Stimulated activated CD8-positive, alpha-beta memory T cell treated with anti-CD3 and anti-CD28 coated beads, Interleukin-7, amount 100 ng/mL, for 4 hours (primary cell): ENCODE measurements at places on chromosomes 5 and 9.

GRCh38 chr9:69500896-69501295 is 171.3 kb downstream of the APBA1 start:
- no peak for DNase-seq

DNA sequence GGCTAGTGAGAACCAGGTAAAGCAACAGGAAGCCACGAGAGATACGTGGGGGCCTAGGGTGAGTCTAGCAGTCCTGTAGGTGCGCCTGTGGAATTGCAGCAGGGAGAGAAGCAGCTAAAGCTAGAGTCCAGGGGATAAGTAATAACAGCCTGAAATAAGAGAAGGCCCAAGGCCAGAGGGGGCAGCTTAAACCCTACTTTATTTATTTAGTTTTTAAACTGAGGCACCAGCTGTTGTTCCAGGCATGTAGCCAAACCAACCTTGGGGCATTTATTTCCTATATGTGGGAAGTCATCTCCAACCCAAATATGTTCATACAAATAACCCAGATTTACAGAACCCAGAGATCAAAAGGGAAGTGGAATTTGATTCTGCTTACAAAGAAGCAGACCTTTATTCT is 93.5 kb downstream of the GLDC start:
- DNase-seq: no peak

DNA sequence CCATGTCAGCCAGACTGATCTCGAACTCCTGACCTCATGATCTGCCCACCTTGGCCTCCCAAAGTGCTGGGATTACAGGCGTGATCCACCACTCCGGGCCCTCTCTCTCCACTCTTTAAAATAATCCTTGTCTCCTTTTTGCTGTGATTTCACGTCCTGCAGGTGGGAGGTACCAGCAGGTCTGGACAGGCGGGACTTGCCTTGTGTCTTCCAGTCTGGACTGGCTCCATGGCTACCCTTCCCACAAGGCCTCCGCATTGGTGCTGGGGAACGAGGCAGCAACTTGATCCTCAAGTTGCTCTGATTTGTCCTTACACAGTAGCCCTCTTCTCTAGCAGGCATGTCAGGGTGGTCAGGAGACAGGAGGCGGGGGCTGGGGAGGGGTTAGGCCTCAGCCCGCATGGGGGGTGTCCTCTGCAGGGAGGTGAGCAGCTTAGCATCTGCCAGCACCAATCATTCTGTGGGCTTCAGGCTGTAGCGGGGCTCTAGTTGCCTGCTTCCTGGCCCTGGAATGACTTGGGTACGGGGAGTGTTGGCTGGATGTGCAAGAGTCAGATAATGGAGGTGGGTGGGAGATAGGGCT is 54.3 kb downstream of the TENT4A start:
- DNase-seq: no peak

DNA sequence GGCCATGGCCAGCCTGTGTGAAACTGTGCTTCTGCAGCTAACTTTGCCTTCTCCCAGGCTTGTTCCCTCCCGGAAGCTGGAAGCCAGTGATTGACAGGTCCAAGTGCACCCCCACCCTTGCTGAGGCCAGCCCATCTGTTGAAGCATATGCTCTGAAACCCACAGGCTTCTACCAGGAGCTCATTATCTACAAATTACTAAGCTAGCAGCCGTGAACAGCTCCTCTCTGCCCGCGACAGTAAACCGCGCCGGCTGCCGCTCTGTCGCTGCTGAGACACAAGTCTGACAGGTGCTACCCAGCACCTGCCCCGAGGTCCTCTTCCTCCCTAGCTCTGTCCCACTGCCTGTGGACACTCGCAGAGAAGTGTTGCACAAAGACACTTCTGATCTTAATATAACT is 490.9 kb downstream of the GADD45G start:
- no peak for DNase-seq

GRCh38 chr9:108609897-108610253 is 245.9 kb downstream of the ACTL7B start:
- DNase-seq: no peak

GRCh38 chr5:161614342-161614741 is 67.8 kb upstream of the GABRB2 start:
- no peak for DNase-seq

GRCh38 chr5:73150876-73151275 is 22.1 kb upstream of the TMEM174 start:
- DNase-seq: no peak

- DNase-seq: peak; percentile 45
Measured at GRCh38 chr9:92138157-92138959, 23.1 kb upstream of the SPTLC1 start.

- no peak for DNase-seq
Measured at GRCh38 chr9:130662099-130662969, 2.1 kb upstream of the PRDM12 start.

DNA sequence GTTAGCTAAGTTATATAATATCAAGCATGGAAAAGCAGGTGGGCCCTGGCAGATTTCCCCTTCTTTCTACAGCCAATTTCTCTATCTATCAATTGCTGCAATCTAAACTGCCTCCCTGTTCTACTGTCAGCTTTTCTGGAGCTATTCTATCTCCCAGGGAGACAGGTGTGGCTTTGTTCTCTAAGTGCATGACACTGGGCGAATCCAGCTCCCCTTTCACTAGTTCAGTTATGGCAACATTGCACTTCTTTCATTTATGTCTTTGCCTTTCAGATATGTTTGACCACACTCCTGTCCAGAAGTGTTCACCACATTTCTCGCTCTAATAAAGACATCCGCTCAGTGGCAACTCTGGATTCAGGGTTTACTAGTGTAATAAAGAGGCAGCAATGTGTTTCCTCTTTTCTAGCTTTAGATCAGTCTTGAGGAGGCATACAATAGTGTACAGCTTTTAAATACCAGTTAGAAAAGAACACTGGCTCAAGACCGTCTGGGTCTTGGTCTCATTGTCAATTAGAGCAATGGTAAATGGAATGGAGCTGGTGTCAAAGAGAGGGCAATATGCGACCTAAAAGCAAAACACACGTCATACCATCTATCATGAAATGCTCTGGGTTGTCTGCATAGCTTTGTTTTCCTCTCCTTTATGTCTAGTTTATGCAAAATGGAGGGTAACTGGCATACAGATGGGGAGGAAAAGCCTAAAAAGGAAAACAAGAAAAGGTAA is 197.0 kb downstream of the SLF1 start:
- DNase-seq: no peak

GRCh38 chr9:109316207-109316640 is 4.6 kb downstream of the EPB41L4B start:
- DNase-seq: no peak

GRCh38 chr5:101658433-101658832 is 637.7 kb downstream of the SLCO4C1 start:
- no peak for DNase-seq

DNA sequence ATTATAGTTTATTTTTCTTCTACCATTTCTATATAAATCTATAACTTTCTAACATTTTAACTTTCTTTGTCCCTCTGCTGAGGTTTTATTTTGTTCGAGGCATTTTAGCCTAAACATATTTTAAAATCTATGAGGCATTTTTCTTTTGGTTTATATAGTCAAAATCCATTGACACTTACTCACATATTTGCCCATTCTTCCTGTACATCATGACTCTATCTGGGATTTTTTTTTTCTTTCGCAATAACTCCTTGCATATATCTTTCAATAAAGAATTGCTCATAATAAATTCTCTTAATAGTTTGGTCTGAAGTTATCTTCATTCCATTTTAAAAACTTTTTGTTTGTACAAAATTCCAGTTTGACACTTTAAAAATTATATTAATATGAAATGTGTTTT is 632.3 kb downstream of the TLE4 start:
- no peak for DNase-seq

DNA sequence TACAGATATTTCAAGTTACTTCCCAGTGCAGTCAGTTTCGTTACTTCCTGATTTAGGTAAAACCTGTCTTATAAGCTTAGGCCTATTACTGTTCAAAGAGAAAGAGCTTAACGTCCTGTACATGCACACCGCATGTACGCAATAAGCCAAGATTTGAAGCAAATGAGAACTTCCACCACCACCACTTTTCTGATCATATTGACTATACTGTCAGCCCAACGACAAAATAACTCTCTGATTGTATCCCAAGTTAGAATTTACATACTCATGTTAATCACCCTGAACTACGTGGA is 5.1 kb downstream of the NFIB start:
- no peak for DNase-seq

- peak; percentile 19 for DNase-seq
Measured at GRCh38 chr9:121133104-121133816, 58.5 kb downstream of the CNTRL start.

- DNase-seq: no peak
Measured at GRCh38 chr5:66596636-66597182, 516 bp downstream of the MAST4 start.

DNA sequence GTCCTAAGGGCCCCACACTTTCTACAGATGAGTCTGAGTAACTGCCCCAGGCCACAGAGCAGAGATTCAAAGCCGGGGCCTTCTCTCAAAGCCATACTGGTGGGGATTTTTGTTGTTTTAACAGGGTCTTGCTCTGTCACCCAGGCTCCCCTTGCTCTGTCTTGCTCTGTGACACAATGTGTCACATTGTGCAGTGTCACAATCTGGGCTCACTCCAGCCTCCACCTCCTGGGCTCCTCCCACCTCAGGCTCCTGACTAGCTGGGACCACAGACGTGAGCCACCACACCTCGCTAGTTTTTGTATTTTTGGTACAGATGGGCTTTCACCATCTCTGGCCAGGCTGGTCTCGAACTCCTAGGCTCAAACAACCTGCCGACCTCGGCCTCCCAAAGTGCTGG is 8.6 kb downstream of the AGPAT2 start:
- no peak for DNase-seq

DNA sequence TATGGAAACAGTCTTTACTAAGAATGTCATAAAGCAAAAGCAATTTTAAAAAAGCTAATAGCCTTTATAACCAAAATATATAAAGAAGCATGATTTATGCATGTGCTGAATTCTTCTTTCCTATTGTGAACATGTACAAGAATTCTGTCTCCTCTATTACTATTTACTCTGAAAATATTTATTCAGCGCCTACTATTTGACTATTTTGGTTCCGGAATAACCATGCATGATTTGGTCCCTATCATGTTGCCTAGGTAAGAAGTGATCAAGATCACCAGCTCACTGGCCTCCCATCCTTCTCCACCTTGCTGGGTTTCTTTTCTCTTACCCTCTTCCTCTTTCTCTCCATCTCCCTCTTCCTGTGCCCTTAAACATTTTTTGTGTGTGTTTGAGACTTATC is 443.8 kb downstream of the SH3GL2 start:
- no peak for DNase-seq
